Neuronal stem cell (in vitro differentiated cells): ENCODE measurements at places on chromosomes 1 and 21.

DNA sequence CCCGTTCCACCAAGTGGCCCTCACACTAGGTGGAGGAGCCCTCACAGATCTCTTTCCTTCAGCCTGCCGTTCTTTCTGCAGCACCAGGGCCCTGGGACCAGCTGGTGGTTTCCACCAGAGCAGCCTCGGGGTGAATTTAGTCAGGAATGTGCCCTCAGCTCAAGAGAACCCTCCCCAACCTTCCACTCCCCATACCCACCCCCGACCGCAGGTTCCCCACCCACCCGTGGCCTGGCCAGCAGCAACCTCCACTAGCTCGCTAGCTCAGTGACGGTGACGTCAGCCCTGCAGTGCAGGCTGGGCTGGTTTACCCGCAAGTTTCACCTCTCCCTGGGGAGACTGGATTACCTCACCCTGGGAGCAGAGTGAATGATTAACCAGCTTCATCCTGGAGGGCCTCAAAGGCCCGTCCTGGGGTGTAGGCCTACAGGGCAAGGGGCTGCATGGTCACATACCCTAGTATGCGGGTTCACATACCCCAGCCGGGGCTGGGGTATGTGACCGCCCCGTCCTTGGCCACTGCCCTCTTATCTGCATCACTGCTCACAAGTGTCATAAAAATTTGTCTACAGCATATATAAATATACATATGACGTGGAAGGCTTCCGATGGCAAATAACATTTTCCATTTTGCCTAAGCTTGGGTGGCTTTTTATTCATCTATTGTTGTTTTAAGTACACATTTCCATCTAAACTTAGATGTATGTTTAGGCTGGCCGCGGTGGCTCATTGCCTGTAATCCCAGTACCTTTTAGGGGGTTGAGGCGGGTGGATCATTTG lies 24.5 kb downstream of the ELF3 start:
- no peak for DNase-seq

DNA sequence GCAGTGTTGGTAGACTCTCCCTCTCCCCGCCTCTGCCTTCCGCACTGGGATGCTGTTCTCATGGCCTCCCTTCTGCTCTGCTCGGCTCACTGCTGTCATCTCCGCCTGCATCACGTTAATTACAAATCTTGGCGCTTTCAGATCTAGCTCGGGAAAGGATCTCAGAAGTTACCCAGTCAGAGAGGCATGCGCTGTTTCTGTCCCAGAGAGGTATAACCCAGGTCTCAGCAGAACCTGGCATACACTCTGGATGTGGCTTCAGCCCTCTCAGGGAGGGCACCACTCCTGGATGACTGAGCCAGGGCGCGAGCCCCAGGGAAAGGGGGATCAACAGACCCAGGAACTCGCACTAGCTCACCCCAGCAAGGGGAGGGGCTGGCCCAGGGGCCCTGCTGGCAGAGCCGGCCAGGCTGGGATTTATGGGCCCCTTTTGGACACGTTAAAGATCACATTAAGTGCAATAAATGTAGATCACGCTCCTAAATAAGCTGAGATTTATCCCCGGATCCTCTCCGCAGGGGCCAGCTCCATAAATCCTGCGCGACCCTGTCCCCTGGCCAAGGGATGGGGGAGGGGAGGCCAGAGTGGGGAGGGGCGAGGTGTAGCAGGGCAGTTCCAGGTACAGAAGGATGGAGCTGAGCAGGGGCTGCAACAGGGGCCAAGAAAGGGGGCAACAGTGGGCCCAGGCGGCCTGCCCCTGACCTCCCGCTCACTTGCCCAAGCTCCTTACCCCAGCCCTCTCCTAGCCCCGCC lies 101.3 kb upstream of the ZBTB40 start:
- no peak for DNase-seq

DNA sequence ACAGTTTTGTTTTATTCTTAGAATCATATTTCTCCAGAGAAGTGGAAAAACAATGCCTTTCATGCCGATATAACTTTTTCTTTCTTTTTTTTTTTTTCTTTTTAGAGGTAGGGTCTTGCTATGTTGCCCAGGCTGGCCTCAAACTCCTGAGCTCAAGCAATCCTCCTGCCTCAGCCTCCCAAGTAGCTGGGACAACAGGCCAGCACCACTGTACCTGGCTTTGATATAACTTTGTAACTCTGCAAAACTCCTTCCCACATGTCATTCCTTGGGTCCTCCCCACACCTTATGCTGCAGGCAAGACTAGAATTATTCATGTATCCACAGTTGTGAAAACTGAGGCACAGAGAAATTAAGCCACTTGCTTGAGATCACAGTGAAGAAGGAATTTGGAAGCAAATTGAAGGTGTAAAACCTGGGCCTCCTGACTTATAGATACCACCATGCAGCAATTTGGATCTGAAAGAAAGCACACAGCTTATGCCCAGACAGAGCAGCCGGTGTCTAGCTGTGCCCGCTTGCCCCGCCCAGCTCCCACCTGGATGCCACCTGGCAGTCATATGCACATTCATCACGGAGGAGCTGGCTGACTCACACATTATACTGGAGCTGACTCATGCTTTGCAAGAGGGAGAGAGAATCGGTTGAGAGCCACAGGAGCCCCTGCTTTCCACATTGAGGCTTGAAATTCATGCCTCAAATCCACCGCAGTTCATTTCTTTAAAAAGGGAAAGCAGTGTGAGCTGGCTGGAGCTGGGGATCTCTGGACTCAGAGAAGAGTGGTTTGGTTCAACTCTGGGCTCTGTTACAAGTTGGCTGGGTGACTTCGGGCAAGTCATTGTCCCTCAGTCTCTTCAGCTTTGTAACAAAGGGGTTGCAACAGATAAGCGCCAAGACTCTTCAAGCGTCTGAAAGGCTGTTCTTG lies 8.3 kb upstream of the SLC2A1 start:
- DNase-seq = no peak

GRCh38 chr1:1000357-1001056 lies 610 bp upstream of the HES4 start:
- DNase-seq = peak; percentile 85

DNA sequence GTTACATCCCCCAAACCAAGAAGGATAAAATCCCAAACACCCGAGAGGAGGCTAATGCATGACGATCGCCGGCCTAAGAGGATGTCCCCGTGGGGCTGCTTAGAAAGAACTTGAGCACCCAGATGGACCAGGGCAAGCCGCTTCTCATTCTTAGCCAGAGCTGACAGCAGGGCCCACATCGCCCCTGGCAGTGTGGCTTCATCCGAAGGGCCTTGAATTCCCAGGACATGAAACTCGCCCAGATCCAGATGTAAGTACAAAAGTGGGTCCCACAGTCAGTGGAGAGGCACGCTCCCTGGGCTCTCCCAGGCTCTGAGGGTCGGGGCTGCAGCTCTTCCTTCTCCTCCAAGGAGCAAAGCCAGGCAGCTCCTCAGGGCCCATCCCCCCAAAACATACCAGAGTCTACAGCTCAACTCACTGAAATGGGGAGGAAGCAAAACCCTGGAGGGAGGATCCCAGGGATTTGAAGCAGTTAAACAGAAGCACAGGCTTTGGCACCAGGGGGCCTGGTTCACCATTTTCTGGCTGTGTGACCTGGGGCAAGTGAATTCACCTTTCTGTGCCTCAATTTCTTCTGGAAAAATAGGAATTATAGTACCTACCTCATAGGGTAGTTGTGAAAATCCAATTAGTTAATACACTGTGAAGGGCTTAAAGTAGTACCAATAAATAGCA lies 85.6 kb downstream of the MAN1C1 start:
- no peak for DNase-seq

- no peak for DNase-seq
Measured at GRCh38 chr1:154474802-154475201, 27.2 kb upstream of the TDRD10 start.

DNA sequence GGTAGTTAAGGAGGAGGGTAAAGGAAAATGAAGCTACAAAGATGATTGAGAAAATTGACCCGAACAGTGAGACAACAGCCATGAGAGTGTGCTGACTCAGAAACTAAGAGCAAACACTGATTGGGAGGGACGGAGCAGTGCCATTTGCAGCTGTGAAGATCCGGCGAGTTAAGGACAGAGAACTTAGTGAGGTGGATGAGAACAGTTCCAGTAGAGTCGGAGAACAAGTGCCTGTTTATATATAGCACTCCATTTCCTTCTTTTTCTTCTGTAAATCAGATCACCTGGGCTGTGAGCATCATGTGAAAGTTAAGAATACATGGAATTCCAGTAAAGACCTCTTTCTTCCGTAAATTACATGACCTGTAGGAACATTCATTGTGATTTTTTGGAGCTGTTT lies 145.7 kb downstream of the KCNK2 start:
- no peak for DNase-seq

DNA sequence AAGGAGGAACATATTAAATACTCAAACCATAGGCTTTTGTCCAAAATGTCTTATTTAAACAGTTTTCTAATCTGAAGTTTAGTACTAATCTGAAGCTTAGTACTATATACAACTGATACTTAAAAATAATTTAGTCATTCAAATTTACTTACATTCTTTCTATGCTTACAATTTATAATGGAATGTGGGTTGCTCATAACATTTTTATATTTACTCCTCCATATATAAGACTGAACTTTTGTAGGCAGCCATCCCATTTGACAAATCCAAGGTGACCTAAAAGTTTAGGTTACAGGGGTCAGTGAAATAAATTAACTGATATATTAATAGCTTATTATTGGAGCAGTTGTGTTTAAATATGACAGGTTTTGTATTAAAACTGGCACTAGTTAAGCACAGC lies 570.6 kb downstream of the DPYD start:
- no peak for DNase-seq

GRCh38 chr1:46603481-46603857 lies 599 bp downstream of the MKNK1 start:
- DNase-seq = no peak

GRCh38 chr1:219927956-219928790 lies at the start of gene SLC30A10:
Gene SLC30A10 (minus strand): TSS chr1:219928557. CDS start chr1:219928440, 117 bp downstream.
- DNase-seq = peak; percentile 45

DNA sequence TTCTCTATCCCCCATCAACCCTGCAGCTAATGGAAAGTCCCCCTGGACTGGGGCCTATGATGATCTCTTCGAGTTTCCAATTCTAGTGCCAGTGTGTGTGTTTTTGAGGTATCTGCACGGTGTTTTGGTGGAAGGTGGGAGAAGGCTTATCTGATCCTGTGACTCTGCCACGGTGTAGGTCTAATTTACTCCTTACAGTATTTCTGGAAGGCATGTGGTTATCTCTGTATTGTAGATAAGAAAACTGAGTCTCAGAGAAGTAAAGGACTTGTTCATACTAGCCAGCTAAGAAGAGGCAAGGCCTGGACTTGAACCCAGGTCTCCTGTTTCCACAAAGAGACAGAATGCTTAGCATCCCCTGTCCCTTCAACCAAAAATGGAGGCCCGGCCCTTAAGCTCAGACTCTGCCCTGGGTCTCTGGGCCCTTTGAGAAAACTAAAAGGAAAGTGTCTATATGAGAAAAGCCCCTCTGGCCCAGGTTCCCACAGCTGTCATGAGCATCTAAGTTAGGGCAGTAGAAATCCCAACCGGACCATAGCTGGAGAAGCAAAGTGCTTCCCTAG lies 20.3 kb downstream of the RIMS3 start:
- DNase-seq = no peak

GRCh38 chr1:111032295-111032897 lies 68.7 kb upstream of the LRIF1 start:
- DNase-seq = peak; percentile 31

GRCh38 chr1:193763266-193763665 lies 576.9 kb upstream of the B3GALT2 start:
- DNase-seq = no peak

DNA sequence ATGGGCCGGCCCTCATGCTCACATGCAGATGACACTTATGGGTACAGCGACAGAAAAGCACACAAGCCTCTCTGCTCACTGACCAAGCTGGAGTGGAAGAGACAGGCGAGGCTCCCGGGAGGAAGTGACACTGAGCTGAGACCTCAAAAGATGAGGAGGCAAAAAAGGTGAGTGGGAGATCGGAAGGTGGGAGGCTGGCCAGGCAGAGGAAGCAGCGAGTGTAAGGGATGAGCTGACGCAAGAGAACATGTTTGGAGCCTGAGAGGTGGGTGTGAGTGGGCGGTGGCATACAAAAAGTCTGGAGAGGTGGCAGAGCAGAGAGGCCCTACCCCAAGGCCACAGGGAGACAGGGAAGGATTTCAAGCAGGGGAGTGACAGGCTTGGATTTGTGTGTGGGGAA lies 18.2 kb upstream of the CDCP2 start:
- no peak for DNase-seq

DNA sequence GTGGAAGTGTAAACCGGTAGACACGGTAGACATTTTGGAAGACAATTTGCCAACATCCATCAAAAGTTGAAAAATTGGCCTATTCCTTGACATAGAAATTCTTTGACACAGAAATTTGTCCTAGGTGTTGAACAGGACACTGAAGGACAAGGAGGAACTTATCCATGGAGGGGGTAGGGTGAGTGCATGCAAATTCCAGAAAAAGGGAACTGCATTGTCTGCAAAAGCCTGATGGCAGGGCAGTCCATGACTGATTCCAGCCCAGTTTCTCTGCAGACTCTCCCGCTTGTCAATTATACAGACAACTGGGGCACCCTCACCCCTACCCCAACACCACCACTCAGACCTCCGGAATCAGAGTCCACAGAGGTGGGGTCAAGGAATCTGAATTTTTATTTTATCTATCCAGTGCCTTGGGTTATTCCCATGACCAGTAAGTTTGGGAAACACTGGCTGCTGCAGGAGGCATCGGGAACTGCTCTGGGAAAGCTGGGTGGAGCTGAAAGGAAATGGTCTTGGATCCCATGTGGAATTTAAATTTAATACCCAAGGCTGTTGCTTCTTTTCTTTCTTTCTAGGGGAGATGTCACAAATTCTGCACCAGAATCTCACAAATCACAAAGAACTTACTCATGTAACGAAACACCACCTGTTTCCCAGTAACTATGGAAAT lies 103.3 kb upstream of the SLC45A1 start:
- no peak for DNase-seq

DNA sequence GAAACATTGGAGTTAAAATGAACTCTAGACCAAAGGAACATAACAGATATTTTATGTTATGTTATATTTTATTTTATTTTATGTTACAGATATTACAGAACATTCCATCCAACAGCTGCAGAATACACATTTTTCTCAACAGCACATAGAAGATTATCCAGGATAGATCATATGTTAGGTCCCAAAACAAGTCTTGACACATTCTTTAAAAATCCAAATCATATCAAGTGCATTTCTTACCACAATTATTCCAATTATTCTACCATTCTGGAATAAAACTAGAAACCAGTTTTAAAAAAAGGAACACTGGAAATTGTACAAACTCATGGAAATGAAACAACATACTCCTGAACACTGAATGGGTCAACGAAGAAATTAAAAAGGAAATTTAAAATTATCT lies 30.9 kb upstream of the PIGK start:
- no peak for DNase-seq

DNA sequence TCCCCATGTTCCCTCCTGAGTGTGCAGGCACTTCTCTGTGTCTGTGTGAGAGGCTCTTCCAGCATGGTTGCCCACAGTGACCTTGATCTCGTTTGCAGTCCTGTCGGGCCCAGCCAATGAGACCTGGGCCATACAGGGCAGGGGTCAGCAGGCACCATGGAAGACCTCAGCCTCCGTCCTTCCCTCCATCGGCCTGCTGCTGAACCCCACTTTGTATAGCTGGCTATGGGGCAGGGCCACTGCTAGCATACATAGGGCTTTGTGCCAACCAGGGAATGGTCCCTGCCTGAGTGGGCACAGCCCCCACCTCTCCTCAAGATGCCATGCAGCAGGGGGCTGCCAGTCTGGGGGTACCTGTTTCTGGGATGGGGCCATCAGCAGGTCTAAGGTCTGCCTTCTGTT lies 3.8 kb downstream of the C1orf35 start:
- DNase-seq = no peak

- no peak for DNase-seq
Measured at GRCh38 chr1:173997791-173998190, 24.4 kb downstream of the RC3H1 start.
